Ureter (tissue), 1 donor: ENCODE measurements at places on chromosomes 13 and 19.
A peak's percentile ranks its signal among the peaks of the same experiment; 100 is the strongest.

DNA sequence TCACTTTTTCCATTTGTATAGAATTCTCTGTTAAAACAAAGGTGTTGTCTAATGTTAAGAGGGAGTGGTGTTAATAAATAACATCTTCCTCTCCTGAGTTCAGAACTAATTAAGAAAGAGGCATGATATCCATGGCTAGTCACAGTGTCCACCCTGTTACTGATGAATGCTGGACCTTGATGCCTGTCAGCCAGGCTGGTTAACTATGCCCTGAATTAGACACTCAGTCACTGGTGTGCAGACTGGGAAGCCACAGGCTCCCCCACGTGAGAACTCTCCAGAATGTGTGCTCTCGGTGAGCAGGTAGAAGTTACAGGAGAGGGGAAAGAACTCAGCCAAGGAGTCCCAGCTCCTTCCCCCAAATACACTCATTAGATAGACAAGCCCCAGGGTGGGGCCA, 56.1 kb upstream of the RNF113B start:
- no peak for DNase-seq

DNA sequence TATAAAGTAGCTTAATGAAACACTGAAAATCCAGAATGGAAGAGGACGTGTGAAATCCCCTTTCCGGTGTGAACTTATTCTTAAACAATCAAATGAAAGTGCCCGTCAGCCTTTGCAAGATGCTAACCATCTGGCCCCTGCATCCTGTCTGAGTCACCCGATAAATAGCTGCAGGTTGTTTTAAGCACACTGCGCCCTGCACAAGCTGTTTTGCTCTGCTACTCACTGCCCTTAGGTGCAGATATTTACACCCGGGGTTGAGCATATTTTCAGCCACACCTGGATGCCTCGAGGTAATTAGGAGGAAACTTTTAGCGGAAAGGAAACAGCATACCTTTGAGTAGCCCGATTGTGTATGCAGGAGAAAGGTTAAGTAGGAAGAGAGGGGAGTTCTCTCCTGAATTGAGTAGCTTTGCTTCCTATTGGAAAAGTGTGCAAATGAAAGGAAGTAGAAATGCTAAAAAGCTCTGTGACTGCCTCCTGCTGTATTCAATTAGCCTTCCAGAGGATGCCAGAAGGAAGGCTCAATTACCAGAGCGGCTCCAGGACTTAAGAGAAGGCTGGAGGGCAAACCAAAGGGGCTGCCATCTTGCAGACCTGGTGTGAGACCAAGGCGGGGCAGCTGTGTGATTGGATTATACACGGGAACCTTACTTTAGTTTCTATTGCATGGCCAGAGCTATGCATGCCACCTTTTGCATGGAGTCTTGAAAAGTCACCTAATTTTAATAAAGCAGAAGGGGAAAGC, 42.5 kb downstream of the IRS2 start:
- no peak for DNase-seq

DNA sequence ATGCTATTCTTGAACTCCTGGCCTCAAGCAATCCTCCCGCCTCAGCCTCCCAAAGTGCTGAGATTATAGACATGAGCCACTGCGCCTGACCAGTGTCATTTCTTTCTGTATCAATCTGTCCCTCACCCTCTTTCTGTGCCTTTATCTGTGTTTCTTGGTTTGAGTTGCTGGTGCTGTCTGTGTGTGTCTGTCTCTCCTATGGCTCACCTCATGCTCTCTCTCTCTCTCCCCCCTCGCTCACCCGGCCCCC, 9.9 kb downstream of the IRF2BP1 start:
- DNase-seq, result no peak

DNA sequence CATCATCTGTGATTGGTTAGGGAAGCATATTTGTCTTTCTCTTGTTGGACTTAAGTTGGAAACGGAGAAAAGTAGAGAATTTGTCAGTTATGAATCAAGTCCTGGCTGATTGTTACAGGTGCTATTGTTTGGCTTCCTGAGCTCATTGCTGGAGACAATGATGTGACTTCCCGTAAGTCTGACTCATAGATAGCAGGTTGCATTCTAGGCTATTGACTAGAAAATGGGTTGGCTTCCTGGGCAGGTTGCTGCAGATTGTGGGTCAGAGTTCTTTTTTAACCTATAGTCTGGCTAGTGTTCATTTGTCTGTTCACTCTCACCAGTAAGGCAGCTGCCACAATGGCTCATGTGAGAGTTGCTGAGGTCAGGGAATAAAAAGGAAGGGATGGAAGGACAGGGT, 101.5 kb downstream of the CCNA1 start:
- no peak for DNase-seq

DNA sequence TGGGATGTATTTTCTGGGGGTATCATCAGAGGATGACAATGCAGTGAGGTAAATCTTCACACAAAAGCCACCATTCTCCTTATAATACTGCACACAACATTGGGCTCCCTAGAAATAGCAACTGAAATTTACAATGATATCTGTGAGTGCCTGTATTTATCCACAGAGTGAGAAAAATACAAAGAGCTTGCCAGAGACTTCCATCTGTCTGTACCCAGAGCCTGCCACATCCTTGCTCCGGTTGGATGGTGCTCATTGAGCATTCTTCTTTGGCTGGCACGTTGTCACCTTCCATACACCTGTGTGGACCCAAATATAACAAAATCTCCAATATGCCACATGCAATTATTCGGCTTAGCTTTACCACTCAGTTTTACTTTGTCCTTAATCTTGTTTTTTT, 189.5 kb upstream of the UFM1 start:
- no peak for DNase-seq

- DNase-seq, result peak; percentile 86
Observed at GRCh38 chr19:35644987-35645679, 3.0 kb upstream of the COX6B1 start.
